ENCODE measurements at places on chromosomes 16 and 17.

GRCh38 chr17:38922538-38923297 lies 2.7 kb upstream of the LASP1NB start:
- DNase-seq = no peak

GRCh38 chr16:11583166-11583565 lies 3.6 kb downstream of the LITAF start:
- no peak for DNase-seq

DNA sequence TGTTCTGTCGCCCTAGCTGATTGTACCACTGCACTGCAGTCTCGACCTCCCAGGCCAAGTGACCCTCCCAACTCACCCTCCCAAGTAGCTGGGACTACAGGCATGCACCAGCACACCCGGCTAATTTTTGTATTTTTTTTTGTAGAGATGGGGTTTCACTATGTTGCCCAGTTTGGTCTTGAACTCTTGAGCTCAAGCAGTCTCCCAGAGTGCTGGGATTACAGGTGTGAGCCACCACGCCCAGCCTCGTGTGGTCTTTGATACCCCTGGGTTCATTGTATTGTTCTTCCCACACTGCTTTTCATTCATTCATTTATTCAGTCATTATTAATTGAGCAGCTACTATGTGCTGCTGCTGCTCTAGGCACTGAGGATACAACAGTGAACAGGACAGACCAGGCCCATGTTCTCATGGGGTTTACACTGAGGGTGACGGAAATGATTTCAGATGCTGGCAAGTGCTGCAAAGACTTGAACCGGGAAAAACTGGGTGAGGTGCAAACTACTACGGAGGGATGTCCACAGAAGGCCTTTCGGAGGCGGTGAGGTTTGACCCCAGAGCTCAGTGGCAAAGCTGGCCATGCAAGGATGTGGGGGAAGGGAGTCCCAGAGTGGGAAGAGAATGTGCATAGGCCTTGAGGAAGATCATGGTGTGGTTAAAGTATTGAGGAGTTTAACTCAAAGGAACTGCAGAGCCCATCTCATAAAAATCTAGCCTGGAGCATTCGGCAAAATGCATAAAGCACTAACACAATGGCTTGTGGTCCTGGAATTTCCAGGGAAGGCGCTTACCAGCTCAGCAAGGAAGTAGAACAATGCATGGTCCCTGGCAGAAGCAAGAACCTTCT lies 10.9 kb downstream of the ABCC1 start:
- DNase-seq = no peak

DNA sequence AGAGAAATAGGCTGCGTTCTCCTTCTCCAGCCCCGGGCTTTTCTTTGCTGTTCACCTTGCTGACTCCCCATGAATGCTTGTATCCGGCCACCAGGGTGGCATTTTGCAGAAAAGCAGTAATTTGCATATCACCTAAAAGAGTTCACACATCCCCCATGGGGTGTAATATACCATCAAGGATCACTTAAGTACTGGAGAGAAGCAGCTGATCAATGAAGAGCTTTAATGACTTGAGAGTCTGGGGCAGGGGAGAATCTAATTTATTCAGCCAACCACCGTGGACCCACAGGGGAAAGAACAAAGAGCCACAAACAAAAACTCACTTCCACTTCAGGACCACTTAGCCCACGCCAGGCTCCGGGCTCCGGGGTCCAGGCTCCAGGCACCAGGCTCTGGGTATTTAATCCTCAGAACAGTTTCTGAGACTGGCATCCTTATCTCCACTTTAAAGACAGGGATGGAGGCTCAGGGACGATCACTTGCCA lies 33.9 kb upstream of the SEC14L1 start:
- DNase-seq = no peak

- peak; percentile 40 for DNase-seq
Observed at GRCh38 chr16:57757326-57757786, 21.8 kb downstream of the KATNB1 start.

- peak; percentile 57 for DNase-seq
Observed at GRCh38 chr17:49968405-49969133, 421 bp upstream of the DLX4 start.

GRCh38 chr17:61700252-61700651 lies 109.2 kb upstream of the NACA2 start:
- no peak for DNase-seq

- DNase-seq = no peak
Observed at GRCh38 chr17:5976251-5976650, 93.9 kb upstream of the WSCD1 start.

GRCh38 chr16:1315081-1316032 lies 5.9 kb downstream of the UBE2I start:
- no peak for DNase-seq

GRCh38 chr16:80990978-80991377 lies 15.7 kb downstream of the CMC2 start:
- DNase-seq = no peak

DNA sequence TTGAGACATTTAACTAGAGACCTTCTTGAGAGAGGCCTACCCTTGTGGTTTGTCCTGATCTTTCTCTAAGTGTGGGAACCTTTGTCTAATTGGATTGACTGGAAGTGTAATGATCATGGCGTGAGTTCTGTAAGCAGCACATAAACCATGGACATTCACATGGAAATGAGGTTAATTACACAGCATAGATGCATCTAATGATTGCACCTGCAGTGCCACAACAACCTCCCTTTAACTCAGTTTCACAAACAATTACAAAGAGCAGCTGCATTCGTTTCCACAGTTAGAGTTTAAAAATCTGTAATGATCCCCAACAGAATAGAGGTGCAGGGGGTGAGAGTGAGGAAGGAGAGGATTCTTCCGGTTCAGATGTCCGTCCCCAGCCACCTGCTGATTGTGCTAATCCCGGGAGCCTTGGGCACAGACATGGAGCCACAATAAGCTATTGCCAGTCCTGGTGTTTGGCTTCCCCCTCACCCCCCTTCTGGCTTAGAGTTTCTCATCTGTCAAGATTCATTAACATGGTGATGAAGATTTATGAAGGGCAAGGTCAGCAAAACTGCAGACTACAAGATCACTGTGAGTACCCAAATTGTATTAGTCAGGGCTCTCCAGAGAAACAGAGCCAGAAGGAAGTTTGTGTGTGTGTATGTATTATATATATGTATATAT lies 659.2 kb upstream of the SOX9 start:
- DNase-seq = peak; percentile 18

Data from NCI-H774 (cell line).